ENCODE measurements at places on chromosomes 16 and 17.

GRCh38 chr17:69175625-69176456 is 34.1 kb upstream of the ABCA6 start:
- no peak for DNase-seq

- DNase-seq: no peak
These were observed 1.6 kb downstream of the CAPN15 start for GRCh38 chr16:529012-529575.

DNA sequence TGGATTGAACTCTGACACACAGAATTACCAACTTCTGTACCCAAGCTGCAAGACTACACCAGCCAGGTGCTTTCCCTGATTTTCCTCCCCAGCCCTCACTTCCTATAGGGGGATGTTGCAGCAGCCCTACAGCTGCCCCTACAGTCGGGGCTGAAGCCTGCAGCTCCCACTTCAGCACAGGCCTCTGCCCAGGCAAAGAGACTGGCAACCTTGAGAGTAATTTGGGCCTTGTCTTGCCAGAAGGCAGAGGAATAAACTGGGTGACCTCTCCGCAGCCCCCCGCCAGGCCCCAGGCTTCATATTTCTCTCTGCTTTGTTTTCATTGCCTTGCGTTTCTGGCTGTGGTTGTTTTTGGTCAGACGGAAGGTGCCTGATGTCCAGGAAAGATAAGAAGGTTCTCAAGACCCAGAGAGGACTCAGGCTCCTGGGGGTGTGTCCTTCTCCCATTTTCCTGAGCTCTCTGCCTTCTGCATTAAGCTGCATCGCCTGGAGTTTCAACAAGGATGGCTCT is 32.0 kb downstream of the SLC6A4 start:
- DNase-seq: no peak

- no peak for DNase-seq
These were observed 34.0 kb downstream of the DGKE start for GRCh38 chr17:56867948-56868376.

DNA sequence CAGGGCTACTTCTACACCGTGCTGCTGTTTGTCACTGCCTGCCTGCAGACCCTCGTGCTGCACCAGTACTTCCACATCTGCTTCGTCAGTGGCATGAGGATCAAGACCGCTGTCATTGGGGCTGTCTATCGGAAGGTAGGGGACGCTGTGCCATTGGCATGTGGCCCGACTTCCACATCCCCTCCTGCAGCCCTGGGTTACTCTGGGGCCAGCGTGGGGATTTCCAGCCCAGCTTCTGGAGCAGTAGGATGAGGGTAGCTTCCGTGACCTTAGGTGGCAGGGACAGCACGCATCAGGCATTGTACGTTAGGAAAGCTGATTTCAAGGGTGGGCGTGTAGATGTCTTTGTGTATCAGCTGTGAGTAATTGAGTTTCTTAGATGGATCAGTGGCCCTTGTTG is 96.5 kb downstream of the ABCC1 start:
- no peak for DNase-seq

DNA sequence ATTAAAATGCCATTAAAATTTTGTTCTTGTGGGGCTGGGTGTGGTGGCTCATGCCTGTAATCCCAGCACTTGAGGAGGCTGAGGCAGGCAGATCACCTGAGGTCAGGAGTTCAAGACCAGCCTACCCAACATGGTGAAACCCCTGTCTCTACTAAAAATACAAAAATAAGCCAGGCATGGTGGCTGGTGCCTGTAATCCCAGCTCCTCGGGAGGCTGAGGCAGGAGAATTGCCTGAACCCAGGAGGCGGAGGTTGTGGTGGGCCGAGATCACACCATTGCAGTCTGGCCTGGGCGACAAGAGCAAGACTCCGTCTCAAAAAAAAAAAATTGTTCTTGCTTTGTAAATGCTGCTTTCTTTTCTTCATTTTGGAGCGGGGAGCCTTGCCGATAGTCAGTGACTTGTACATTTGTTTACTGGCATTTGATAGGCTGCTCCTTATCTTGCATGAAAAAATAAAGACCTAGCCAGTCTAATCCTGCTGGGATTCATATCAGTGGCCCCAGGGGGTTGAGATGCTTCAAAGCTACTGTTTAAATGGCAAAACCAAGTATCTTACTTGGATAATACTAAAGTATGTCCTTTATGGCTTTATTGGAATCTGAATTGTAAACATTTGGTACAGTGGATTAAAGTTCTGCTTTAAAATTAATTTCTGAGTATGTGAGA is 3.3 kb upstream of the CLTC start:
- DNase-seq: no peak

- no peak for DNase-seq
These were observed 698.2 kb downstream of the MAF start for GRCh38 chr16:78902321-78902720.

Data from T-helper 2 cell (primary cell).